ENCODE measurements at places on chromosomes 16 and 17.

GRCh38 chr17:75914643-75915267 is 10.1 kb upstream of the MRPL38 start:
- no peak for DNase-seq

GRCh38 chr17:38584350-38584925 is 21.3 kb downstream of the SRCIN1 start:
- DNase-seq = peak; percentile 71

- no peak for DNase-seq
Measured at GRCh38 chr17:66784621-66785364, 50.1 kb upstream of the CACNG5 start.

DNA sequence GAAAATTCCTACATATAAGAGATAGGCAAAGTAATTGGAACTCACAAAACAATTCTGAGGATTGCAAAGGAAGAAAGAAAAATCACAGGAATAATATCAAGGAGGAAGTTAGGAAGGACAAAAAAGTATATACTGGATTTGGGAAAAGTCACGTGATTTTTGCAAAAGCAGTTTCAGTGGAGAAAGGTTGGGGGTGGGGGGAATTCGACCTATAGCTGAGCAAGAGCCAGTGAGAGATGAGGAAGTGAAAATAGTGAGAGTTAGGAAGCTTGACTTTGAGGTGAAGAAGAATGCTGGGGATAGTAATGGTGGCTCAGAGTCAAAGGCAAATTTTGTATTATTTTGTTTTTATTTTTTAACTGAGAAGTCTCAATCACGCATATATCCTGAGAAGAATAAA is 438.0 kb upstream of the PMFBP1 start:
- no peak for DNase-seq

DNA sequence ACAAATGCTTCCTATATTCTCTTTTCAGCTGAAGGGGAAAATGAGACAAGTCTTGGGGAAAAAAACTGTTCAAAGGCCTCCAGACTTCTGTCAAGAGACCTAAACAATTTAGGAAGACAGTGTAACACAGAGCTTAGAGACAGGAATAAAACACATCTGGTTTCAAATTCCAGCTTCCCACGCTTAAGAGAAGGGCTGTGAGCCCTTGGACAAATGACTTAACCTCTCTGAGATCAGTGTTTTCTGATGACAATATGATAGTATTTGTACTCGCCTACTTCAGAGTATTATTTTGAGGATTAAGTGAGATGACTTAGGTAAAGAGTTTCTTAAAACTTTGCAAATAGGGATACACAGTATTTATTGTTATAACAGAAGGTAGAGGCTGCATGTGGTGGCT is 29.5 kb downstream of the SMURF2 start:
- no peak for DNase-seq

- DNase-seq = no peak
Measured at GRCh38 chr17:60864708-60865005, 187.0 kb downstream of the BCAS3 start.

- no peak for DNase-seq
Measured at GRCh38 chr16:76676356-76676755, 399.2 kb downstream of the CNTNAP4 start.

DNA sequence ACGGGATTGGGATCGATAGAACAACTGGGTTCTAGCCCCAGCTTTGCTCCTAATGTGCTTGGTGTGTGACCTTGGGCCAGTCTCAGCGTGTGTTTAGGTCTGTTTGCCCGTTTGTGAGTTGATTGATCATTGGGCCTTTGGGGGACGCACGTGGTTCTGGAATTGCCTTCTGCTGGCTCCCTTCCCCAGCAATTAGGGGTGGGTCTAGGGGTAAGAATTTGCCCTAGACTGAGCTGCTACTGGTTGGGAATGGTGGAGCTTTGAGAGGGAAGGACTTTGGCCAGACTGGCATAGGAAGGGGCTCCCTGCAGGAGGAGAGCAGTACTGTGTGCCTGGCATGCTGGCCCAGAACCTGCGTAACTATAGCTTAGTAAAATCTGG is 1.5 kb downstream of the SPNS2 start:
- DNase-seq = no peak

GRCh38 chr17:9553181-9553580 is 22.4 kb downstream of the STX8 start:
- DNase-seq = no peak

DNA sequence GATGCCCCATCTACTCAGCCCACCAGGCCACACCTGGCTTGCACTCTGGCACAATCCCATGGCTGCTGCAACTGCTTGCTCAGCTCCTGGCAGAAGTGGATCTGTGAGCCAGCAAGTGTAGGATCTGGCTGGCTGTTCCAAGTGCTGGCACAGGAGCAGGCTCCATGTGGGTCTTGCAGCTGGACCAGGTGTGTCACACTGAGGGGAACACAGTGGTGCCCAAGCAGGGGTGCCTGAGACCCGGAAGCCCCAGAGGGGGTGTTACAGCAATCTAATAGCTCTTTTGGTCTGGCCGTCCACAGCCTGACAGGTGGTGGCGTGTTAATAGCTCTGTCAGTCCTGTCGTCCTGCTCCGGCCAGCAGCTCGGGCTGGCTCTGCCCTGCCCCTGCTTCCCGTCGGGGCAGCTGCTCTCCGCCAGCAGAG is 19.6 kb upstream of the GOT2 start:
- DNase-seq = no peak

DNA sequence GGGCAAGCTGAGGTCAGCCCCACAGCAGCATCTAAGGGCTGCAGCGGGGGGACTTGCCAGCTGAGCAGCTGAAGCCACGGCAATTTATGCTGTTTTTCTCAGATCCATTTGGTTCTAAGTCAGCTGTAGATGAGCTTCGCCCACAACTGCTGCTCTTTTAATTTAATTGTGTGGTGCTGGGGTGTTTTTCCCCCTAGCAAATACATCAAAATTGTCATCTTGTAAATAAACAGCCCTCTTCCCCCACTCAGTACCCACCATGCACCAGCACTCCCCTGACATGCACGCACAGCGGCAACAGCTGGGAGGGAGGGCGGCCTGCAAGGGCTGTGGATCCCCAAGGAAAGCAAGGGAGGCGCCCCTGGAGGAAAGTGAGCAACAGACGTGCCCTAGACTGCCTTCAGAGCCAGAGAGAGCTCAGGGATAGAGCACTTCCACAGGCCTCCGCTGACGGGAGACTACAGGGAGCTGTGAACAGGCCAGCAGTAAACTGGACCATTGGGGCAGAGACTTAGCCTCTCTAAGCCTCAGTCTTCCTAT is 149.5 kb downstream of the TMEM132E start:
- DNase-seq = no peak

- no peak for DNase-seq
Measured at GRCh38 chr16:63816276-63816675, 1305.6 kb downstream of the CDH11 start.

DNA sequence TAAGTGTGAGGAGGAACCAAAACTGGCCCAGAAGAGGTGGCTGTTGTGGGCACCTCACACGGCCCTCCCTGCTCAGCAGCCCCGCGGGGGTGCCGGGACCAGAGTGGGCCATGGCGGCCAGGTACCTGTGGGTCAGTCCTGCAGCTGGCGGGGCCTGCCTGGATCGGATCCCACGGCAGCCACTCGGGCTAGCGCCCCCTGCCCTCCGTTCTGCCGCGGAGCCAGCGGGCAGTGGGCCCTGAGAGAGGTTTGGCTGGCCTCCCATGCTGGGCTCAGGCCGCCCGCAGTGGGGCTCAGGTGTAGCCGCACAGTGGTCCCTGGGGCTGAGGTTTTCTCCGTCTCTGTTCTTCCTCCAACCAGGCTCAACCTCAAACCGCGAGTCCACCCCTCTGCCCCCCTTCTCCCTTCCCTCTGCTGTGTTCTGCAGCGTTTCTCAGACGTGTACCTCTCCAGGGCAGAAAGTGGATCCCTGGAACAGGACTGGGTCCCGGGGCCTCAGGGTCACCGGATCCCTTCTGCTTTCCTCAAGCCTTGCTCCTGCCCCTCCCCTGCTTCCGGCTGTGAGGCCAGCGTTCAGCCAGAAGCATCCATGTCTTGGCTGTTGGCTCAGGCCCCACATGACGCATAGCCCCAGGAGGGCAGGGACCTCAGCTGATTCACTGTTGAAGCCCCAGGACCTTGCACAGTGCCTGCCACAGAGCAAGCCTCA is 28.6 kb upstream of the ITGA3 start:
- peak; percentile 99 for DNase-seq

GRCh38 chr17:35423761-35424160 is 8.5 kb downstream of the SLFN12 start:
- DNase-seq = peak; percentile 45

GRCh38 chr16:7090628-7091115 is 242.0 kb upstream of the RBFOX1 start:
- no peak for DNase-seq

GRCh38 chr17:45430738-45431530 is 1.7 kb downstream of the ARHGAP27 start:
- DNase-seq = no peak

DNA sequence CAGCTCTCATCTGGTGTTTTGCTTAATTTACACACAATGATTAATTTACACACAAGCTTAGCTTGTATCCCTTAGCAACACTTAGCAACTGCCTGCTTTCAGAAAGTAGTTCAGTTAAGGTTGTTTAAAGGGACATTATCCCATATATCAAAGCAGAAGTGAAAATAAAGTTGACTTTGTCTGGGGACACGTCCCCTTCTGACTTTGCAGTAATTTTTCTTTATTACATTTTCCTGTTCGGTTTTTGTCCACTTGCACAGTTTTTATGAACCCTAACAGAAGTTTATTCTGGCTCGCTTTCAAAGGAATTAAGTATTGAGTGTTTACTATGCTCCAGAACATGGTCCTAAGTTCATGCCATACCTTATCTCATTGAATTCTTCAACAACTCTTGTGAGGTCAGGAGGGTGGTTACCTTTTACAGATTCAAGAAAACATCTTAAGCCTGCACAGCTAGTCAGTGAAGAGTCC is 41.5 kb downstream of the ARHGAP44 start:
- no peak for DNase-seq

GRCh38 chr16:349211-349610 is 3.3 kb downstream of the AXIN1 start:
- no peak for DNase-seq

- DNase-seq = no peak
Measured at GRCh38 chr17:81980707-81981343, 3.4 kb downstream of the ASPSCR1 start.

DNA sequence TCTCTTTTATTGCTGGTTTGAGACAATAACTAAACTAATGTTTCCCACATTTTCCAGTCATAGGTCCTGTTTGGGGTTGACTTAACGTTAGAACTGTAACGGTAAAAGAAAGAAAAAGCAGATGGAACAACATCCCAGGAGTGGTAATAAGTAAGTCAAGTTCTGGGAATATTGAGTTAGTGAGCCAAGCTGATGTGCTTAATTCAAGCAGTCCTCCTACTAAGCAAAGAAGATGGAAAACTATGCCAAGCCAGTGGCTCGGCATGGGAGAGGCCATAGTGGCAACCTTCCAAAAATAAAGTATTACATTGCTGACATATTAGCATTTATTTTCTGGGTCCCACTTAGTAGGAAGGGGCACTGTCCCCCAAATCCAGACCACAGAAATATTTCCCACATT is 161.7 kb upstream of the CDH5 start:
- DNase-seq = peak; percentile 4

GRCh38 chr16:78641433-78641832 is 542.0 kb downstream of the WWOX start:
- DNase-seq = no peak

DNA sequence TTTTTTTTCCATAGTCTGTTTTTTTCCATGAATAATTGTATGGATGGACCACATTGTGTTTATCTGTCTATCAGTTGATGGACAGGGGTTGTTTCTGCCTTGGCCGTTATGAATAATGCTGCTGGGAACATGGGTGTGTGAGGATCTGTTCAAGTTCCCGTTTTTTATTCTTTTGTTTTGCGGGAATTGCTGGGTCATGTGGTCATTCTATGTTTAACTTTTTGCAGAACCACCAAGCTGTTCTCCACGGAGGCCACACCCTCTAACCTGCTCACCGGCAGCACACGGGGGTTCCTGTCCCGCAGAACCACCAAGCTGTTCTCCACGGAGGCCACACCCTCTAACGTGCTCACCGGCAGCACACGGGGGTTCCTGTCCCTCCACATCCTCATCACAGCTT is 5.9 kb upstream of the MSLN start:
- no peak for DNase-seq

DNA sequence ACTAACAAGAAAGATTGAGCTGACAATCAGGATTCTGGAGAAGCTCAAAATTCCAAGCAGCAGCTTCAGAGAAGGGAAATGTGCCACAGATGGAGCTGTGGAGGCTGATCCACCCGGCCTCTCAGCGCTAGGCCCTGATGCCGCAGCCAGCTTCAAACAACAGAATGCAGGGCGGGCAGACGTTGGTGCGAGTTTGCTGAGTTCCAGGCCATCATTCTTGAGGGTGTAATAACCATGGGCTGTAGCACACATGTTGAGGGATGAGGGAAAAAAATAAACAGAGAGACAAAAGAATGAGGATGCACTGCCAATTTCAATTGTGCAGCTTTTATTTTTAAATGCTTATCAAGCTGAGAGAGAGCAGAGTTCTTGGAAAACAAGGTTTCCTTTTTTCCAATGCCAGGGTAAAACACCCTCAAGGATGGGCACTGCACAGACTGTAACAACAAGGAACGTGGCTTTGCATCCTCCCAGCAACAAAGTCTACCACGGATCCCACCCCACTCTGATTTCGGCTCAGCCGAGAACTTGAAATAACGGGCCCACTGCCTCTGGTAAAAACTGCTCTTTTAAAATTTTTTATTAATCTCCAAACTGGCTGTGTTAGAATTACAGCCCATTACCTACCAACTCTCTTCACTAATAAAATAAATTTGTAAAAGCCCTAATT is 90.2 kb downstream of the SMG6 start:
- DNase-seq = peak; percentile 31
